ENCODE measurements at places on chromosomes 5 and 9. TPM values are rescaled to one million over a fixed set of nuclear protein-coding genes. Genes with fewer than 3 reads are reported as not detected.

The PCDHGA4 gene
- 0.19 TPM for total RNA-seq

The ANKRD18A gene
- 4.9 TPM for total RNA-seq

The HRCT1 gene
- 0.30 TPM for total RNA-seq

The PCDHA13 gene
- total RNA-seq, result 0.06 TPM

The EGFL7 gene
- 34.7 TPM for total RNA-seq

The FGF18 gene
- 0.60 TPM for total RNA-seq
